ENCODE measurements at places on chromosomes 4 and X. TPM values are rescaled to one million over a fixed set of nuclear protein-coding genes. Genes with fewer than 3 reads are reported as not detected.

GRCh38 chr4:118322831-118323502, 29.8 kb downstream of the PRSS12 start:
- DNase-seq = no peak

DNA sequence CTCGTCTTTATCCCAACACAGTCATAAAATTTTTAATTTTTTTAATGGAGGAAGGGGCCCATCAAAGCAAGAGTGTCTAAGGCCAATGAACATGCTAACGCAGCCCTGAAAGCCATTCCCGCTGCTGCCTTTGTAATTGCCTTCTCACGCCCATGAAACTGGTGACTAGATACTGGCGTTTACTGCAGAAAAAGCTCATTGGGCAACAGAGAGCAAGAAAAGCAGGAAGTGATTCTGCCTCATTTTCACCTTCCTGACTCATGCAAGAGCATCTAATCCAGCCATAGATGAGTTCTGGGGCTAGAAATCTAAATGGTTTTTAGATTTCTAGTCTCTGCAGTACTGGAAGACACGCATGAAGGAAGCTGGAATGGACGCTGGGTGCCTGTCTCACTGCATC, 72.5 kb downstream of the ANXA3 start:
- DNase-seq = no peak

SPANXN3 gene
- total RNA-seq = not detected

- DNase-seq = no peak
Observed at GRCh38 chrX:65744965-65745364, 77.5 kb downstream of the MSN start.

FGFR3 gene
- total RNA-seq = 1.8 TPM

GRCh38 chr4:88761861-88762523, 64.4 kb upstream of the NAP1L5 start:
- no peak for DNase-seq

C4orf50 gene
- total RNA-seq = not detected

DNA sequence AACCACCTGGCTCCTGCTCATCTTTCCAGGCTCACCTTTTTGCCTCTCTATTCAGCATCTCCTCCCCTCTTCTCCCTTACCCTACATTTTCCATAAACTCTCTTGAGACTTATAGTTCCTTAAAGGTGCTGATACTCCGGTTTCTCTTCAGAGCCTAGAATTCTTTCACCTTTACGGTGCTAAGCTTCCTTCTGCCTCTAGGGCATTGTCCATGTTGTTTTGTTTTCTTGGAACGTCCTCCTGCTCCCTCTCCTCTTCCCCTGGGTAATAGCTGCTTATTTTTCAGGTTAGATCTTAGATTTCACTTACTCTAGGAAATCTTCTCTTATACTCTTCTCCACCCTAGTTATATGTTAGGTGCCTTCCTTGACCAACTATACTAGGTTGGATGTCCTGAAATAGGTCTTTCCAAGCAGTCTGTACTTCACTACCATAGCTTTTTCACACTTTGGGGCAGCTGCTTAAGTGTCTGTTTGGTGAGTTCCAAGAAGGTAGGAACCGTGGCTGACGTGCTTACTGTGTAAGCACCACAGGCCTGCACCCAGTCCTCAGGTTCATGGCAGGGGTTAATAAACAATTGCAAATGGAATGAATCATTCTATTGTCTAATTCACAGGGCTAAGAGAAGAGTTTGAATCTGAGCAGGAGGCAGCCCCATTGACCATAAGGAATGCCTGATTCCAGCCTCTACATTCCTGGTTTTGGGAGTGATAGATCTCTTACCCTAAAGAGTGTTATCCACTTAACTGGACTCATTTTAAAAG, 227.5 kb downstream of the MGST2 start:
- DNase-seq = no peak

GRCh38 chr4:73612032-73612431, 8.2 kb downstream of the RASSF6 start:
- no peak for DNase-seq

- peak; percentile 79 for DNase-seq
Observed at GRCh38 chr4:57093845-57094831, 16.0 kb downstream of the IGFBP7 start.

FHIP1A gene
- total RNA-seq = 18.5 TPM

DUSP21 gene
- total RNA-seq = not detected

DNA sequence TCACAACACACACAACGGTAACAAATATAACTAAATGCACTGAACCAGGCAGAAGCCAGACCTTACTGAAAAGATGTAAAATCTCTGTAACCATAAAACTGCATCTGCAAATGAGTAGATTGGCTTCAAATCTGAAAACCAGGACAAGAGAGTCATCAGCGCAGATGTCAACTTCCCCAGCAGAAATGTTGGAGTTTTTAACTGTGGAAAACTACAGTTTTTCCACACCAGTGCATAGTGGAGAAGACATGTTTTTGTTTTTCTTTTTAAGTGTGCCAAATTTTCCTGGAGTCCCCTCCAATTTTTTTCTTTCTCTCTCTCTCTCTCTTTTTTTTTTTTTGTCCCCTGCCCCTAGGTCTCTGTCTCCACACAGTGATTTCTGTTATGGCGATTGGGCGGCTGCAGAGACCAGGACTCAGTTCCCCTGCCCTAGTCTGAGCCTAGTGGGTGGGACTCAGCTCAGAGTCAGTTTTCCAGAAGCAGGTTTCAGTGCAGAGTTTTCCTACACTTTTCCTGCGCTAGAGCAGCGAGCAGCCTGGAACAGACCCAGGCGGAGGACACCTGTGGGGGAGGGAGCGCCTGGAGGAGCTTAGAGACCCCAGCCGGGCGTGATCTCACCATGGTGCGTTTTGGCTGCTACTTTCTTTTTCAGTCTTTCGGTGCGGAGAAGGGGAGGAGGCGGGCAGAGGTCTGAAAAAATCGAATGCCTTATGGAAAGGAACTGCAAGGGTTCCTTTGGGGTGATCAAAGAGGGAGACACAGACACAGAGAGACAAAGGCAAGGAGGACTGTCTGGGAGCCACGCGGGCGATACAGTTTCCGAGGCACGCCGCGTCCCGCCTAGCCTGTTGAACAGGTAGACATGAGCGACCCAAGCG, at the start of gene GUCY1A1:
Gene GUCY1A1 (plus strand): TSS at position 505 of the 878 bp plus-strand sequence. CDS start 30,020 bp downstream, outside the sequence.
- DNase-seq = peak; percentile 72

DNA sequence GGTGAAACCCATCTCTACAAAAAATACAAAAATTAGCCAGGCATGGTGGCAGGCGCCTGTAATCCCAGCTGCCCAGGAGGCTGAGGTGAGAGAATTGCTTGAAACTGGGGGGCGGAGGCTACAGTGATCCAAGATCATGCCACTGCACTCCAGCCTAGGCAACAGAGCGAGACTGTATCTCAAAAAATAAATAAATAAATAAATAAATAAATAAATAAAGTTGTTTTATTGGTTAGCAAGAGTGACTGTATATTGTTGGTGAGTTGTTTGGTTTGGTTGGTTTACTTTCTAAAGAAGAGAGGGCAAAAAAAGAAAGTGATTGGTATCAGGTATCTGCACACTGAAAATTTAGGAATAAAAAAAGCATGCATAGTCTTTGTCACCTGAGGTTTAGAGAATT, 501.0 kb downstream of the RPA4 start:
- no peak for DNase-seq

PHOX2B gene
- total RNA-seq = not detected

GRCh38 chr4:100574607-100575006, 56.8 kb upstream of the EMCN start:
- no peak for DNase-seq

DNA sequence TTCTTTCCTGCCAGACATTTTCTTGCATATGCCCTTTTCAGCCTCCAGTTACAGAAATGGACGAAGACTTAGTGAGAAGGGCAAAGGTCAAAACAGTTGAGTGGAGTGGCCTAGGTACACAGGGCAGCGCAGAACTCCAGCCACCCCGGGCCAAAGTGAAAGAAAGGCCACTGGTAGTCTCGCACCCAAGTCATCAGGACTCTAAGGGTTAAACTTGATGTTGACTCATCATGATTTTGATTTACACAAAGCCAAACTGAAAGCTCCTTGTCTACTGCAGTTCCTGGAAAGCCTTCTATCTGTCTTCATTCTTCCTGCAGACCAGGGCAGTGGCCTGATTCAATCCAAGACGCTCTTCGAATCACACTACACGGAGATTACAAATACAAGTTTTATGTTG, 2.6 kb upstream of the IL13RA1 start:
- no peak for DNase-seq

TSPAN7 gene
- total RNA-seq = 26.5 TPM

DNA sequence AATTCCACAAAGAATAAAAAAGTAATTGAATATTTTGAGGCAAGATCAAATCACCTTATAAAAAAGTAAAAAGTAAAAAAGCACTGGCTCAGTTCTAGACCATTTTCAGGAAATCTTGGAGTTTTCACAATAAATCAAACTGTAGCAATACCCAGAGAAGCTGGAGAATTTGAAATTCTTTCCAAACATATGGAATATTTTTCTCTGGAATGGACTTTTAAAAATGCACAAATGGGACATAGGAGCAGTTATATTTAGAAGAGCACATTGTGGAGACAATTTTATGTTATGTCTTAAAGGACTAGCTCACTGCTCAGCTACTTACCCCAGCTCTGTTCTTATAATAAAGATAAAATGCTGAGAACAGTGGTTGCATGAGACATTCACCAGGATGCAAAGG, 211.9 kb upstream of the KIT start:
- DNase-seq = no peak

- no peak for DNase-seq
Observed at GRCh38 chr4:114316789-114317188, 281.8 kb upstream of the UGT8 start.

MAGEA12 gene
- total RNA-seq = not detected
